Mammary microvascular endothelial cell (primary cell): ENCODE measurements at places on chromosomes 1 and 21. TPM values are rescaled to one million over a fixed set of nuclear protein-coding genes. Genes with fewer than 3 reads are reported as not detected.

The SLC25A34 gene
- total RNA-seq: 0.05 and 0.27 TPM in 2 replicates

The LCE2C gene
- not detected in 2 replicates for total RNA-seq

The FAM72B gene
- total RNA-seq: 3.9 and 4.8 TPM in 2 replicates

The MAB21L3 gene
- total RNA-seq: not detected in 2 replicates

The POLR3C gene
- 31.8 and 33.6 TPM in 2 replicates for total RNA-seq

The KDM1A gene
- total RNA-seq: 82.4 and 86.8 TPM in 2 replicates

The MYOG gene
- not detected in 2 replicates for total RNA-seq

The CAMSAP2 gene
- total RNA-seq: 14.1 and 15.3 TPM in 2 replicates

The SH2D1B gene
- total RNA-seq: 0.05 and 0.20 TPM in 2 replicates

The CFAP107 gene
- not detected in 2 replicates for total RNA-seq

The NPHS2 gene
- not detected in 2 replicates for total RNA-seq

The HPDL gene
- total RNA-seq: 4.7 and 9.3 TPM in 2 replicates

The CD101 gene
- total RNA-seq: 0.10 TPM in 1 of 2 replicates, not detected in the other

The OR10Z1 gene
- total RNA-seq: not detected in 2 replicates

The ADAM30 gene
- not detected in 2 replicates for total RNA-seq

The TNFRSF4 gene
- total RNA-seq: 1.4 and 2.0 TPM in 2 replicates

The CAPN9 gene
- total RNA-seq: not detected in 2 replicates

The OR6N1 gene
- not detected in 2 replicates for total RNA-seq

The P3H1 gene
- 62.2 and 76.6 TPM in 2 replicates for total RNA-seq

The LGALS8 gene
- total RNA-seq: 63.4 and 84.5 TPM in 2 replicates

The FAM163A gene
- total RNA-seq: 0.30 and 0.47 TPM in 2 replicates

The RASSF5 gene
- 0.07 and 0.39 TPM in 2 replicates for total RNA-seq

The PWP2 gene
- 22.5 and 25.5 TPM in 2 replicates for total RNA-seq

The C1orf105 gene
- total RNA-seq: not detected in 2 replicates

The GNG4 gene
- total RNA-seq: 0.07 TPM in 1 of 2 replicates, not detected in the other

The TDRD5 gene
- total RNA-seq: under 0.01 and 0.05 TPM in 2 replicates

The IRF6 gene
- total RNA-seq: 0.33 and 0.44 TPM in 2 replicates

The TRMT13 gene
- total RNA-seq: 6.3 and 8.4 TPM in 2 replicates

The TRIM17 gene
- not detected in 2 replicates for total RNA-seq

The CA6 gene
- not detected in 2 replicates for total RNA-seq

The SPATC1L gene
- 12.0 and 14.5 TPM in 2 replicates for total RNA-seq

The PRAMEF20 gene
- total RNA-seq: not detected in 2 replicates

The MYCBP gene
- 22.0 and 27.0 TPM in 2 replicates for total RNA-seq

The ADAMTS4 gene
- total RNA-seq: 26.7 and 28.6 TPM in 2 replicates

The RASAL2 gene
- total RNA-seq: 12.3 and 15.3 TPM in 2 replicates

The ACKR1 gene
- total RNA-seq: not detected in 2 replicates

The MPL gene
- not detected in 2 replicates for total RNA-seq

The OR2T29 gene
- not detected in 2 replicates for total RNA-seq
